ENCODE measurements at places on chromosomes 2 and 18.

DNA sequence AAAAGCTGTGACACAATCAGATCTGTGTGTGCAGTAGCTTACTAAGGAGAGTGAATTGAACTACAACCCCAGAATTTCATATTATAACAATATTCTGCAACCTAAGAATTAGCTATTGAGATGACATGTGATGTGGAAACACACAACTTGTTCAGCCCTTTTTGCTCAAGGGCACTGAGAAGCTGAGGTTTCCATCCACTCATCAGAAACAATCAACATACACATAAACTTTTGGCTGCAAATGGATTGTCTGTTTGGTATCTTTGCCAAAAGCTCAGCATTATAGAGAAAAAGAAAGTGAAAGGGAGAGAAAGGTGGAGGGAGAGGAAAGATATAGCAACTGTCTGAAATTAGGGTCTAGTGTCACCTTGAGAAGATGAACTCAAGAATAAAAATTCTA lies 117.2 kb upstream of the KLF7 start:
- no peak for DNase-seq

- no peak for DNase-seq
Measured at GRCh38 chr2:219499058-219499307, 292 bp downstream of the GMPPA start.

- DNase-seq, result no peak
Measured at GRCh38 chr2:219713110-219713509, 85.7 kb downstream of the SLC4A3 start.

DNA sequence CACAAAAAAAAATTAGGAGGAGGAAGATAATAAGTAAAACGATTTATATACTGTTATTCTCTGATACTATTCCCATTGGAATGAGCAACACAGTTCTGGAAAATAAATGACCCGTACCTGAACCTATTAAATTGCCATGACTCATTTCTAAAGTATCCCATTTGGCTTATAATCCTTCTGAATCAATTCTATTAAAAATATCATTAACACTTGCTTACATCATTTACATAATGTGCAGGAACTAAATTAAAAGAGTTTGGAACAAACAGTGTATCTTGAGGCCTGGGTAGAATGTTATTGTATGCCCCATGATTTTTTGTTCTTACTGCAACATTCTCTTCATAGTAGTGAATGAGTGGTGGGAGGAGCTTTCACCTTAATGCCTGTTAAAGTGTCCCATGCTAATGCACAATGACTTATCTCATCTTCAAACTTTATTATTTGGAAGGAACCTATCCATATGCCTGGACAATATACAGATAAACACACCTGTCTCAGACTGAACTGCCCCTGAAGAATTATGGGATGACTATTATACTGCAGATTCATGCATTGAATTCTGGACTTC lies 549.9 kb upstream of the ACVR2A start:
- DNase-seq, result no peak

- DNase-seq, result no peak
Measured at GRCh38 chr2:2902547-2903281, 474.9 kb downstream of the EIPR1 start.

GRCh38 chr2:104936527-104936926 lies 82.6 kb downstream of the POU3F3 start:
- no peak for DNase-seq

DNA sequence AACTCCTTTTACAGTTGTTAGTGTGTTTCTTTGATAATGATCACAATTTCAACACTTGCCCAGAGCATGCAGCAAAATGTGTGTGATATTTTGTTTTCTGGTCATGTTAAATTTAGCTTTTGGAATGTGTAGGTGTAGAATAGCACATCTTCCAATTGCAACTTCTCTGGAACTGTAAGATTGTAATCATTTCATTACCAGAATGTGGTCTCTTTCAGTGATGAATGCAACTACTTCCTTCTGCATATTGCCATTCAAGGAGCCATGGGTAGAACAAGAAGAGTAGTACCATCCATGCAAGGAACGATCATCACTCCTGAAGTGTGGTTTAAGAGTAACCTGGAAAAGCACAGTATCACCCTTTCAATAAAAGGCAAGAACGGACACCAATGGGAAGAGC lies 548.8 kb upstream of the ZNF804A start:
- DNase-seq, result no peak

GRCh38 chr2:228545041-228545747 lies 363.7 kb upstream of the SPHKAP start:
- DNase-seq, result no peak

- no peak for DNase-seq
Measured at GRCh38 chr18:55064760-55065159, 105.5 kb upstream of the CCDC68 start.

GRCh38 chr2:133848111-133848649 lies 279.9 kb upstream of the NCKAP5 start:
- DNase-seq, result no peak

DNA sequence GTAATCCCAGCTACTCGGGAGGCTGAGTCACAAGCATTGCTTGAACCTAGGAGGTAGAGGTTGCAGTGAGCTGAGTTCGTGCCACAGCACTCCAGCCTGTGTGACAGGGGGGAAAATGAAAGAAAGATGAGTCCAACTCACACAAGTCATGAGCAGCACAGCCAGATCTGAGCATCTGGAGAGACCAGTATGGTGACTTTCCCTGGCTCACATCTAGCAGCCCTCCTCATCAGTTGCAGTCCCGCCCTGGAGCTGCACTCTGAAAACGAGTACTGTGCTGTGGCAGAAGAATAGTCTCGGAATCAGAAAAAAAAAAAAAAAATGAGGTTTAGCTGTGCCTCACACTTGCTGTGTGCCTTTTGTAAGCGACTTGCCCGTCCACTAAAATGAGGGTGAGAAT lies 74.4 kb upstream of the TRIB2 start:
- no peak for DNase-seq

DNA sequence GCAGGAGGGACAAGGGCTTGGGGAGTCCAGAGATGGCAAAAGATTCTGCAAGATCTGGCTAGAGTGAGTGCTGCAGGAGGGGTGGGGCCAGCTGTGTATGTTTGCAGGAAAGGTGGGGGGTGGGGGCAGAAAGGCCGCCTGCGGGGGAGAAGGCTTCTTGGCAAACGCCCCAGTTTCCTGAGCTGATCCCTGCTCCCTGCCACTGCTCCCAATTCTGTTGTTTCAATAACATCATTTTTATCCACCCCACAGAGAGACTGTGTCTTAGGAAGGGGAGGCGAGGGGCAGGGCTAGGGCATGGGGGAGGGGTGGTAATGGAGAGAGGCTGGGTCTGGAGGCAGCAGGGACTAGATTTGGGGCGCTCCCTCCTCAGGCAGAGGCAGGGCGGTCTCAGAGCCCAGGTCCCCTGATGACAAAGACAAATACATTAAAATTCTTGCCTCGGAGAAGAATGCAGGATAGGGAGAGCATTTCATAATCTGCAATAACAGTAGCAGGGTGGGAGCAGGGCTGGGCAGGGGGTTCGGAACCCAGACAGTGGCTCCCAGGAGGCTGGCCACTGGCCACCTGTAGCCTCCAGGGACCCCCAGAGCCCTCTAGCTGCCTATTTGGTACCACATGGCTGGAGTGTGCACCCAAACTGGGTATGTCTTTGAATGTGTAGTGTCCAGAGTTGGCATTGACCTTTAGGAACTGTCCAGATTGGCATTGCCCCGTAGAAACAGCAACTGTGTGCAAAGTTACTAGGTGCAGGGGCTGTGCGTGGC lies 2.1 kb upstream of the WNT6 start:
- no peak for DNase-seq

DNA sequence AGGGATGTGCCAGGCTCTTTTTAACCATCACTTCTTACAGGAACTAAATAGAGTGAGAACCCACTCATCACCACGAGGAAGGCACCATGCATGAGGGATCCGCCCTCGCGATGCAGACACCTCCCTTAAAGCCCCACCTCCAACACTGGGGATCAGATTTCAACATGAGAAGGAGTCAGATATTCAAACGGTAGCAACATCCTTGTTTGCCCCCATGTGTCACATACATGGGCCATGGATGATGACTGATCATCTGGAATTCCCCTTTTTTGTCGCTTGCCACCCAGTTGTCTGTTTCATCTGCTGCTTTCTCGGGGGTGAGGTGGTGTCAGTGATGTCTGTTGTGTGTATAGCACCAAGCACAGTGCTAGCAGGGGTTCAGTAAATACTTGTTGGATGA lies 57.9 kb downstream of the NCK2 start:
- DNase-seq, result no peak

DNA sequence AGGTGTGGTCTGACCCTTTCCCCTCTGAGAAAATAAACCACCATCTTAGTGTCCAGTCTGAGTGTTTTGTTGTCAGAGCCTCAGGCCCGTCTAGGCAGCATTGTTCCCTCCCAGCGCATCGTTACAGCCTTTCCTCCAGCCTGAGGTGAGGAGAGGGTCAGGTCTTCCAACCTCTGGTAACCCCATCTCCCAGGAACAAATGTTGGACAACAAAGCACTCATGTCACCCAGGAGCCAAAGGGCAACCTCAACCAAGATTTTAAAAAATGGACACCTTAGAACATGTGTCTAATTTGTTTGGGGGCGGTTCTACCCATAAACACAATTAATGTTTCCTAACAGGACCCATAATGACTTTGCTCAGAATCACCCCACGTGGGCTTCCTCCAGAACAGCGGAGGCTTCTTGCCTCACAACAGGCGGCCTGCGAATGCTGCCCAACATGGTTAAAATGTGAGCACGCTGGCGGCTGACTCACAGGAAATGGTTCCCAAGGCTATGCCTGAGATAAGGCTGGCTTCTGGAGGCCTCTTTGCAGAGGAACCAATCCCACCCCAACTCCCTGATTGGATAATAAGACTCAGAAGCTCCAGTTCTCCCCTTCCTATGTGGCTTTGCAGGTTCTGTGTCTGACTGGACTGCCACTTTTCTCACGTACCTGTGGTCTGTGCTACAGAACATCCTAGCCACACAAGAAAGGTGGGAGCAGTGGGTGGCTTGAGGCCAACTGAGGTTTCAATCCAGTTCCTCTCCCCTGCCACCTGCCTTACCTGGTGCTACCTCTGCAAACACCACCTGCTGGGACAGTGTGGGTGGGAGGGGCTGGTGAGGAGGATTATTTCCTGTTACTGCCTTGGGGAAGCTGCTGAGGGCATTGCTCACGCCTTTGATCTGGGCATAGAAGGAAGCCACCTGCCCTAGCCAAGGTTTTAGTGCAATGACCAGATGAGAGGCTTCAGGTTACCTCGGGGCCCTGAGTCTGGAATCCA lies 108.8 kb downstream of the B3GNT2 start:
- DNase-seq, result no peak

DNA sequence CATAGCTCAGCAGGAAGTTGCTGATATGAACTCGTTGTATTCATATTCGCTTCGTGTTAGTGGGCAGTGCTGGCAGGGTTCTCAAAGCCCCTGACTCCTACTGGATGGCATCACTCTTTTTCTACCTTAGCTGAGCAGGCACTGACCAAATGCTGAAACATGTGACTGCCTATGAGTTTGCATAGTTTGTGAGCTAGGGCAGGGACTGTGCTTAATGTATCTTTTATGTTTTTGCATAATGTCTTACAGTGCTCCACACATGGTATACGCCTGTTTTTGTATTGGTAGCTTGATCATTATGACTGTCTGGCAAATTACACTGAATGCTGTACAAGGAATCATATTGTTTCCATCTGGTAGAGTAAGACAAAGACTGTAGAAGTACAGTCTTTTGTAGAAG lies 305.3 kb downstream of the PARD3B start:
- no peak for DNase-seq

DNA sequence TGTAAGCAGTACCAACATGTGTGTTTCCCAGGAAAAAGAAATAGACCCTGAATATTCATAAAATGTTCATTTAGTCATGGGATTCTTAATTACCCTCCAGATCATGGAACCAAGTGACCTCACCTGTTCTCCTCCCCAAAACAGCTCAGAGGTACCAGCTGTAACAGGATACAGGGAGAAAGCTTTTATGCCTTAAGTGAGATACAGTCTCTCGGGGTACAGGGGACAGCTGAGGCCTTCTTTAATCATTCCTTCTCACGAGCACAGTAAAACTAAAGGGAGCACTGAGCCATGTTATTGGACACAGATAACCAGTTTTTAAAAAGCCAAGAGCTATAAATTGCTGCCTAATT lies 16.6 kb downstream of the EPHA4 start:
- no peak for DNase-seq

DNA sequence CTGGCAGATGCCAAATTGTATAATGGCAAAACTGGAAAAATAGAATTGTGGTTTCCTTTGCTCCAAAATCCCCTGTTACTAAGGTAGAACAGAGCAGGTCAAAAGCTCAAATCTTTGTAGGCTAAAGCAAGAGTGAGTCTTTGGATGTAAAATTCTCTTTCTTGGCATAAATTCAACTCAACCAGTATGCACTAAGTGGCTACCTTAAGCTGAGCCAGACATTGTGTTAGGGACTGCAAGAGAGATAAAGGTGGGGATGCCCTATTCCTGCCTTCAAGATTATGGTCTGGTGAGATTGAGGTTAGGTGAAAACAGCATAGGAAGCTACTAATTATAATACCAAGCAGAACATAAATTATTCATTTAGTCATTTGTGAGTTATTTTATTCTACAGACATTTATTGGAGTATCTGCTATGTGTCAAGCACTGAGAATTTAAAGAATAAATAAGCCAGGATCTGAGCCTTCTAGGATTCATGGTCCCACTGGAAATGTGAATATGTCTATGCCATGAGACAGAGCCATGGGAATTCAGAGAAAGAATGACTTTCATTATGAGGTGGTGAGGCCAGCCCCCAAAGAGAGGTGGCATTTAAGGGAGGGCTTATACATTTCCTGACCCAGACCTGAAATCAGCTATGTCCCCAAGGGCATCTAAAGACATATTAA lies 198.0 kb upstream of the NCKAP5 start:
- no peak for DNase-seq

DNA sequence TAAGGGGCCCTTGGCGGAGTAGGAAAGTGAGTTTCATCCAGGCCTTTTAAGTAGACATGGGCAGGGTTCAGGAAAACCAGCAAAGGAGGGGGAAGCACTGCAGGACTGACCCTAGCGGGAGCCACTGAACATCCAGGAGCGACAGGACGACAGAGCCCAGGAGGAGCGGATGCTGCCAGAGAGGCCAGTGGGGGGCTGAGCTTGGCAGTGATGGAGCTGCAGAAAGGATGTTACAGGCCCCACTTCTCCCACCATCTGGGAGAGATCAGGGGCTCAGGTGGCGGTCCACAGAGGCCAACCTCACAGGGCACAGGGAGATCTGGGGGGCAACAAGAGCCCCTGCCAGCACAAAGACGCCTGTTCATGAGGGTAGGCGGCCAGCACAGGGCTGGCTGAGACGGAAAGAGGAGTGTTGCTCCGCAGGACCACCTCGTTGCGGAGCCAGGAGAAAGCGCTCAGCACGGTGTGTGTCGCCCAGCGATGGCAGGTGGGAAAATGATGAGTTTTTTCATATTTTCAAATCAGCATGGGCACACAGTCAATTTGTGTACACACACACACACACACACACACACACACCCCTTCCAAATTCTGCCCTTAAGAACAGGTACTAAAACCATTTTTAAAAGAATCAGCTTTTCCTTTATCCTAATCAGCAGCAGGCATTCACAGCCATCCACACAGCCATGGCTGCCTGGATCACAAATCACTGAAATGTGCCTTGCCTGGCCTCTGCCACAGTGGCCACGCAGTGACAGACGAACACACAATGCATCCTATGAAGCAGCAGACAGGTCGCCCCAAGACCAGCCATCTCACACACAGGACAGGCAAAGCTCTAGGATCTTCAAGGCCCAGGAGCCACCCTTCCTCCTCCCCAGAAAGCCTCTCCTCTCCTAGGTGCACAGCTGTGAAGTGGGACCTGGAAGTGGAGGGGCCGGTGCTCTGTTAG lies 63.2 kb downstream of the NDUFA10 start:
- DNase-seq, result no peak

- no peak for DNase-seq
Measured at GRCh38 chr18:54743605-54743995, 84.7 kb upstream of the RAB27B start.
